SW 1271 (cell line): ENCODE measurements at places on chromosomes 4 and X.

- DNase-seq: no peak
Measured at GRCh38 chr4:40331101-40331745, 3.9 kb upstream of the CHRNA9 start.

- no peak for DNase-seq
Measured at GRCh38 chr4:37629713-37630112, 56.5 kb downstream of the RELL1 start.

GRCh38 chrX:27626066-27626465 lies 35.9 kb downstream of the DCAF8L2 start:
- DNase-seq: no peak

DNA sequence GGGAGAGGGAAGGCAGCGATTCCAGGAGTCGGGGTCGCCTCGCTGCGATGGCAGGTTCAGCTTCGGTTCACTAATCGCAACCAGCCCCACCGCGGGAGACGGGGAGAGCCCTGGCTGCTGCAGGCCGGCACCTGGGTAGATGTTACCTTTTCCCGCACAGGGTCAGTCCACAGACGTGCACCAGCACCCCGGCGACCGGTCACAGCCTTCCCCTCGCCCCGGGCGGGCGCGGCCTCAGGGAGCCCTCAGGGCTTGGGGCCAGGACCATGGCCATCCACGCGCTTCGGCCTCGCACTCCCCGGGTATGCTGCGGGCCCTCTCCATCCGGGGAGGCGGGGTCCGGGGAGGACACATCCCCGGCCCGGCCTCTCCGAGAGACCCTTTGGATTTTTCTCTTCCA lies 26.1 kb upstream of the EXOC1L start:
- DNase-seq: no peak

- no peak for DNase-seq
Measured at GRCh38 chrX:26562156-26562555, 346.2 kb downstream of the MAGEB5 start.

GRCh38 chr4:40769266-40769665 lies 19.5 kb downstream of the NSUN7 start:
- no peak for DNase-seq

GRCh38 chr4:153258750-153259149 lies 54.5 kb downstream of the TRIM2 start:
- DNase-seq: no peak

- DNase-seq: no peak
Measured at GRCh38 chr4:8790749-8791148, 80.9 kb downstream of the HMX1 start.

GRCh38 chrX:150032742-150033141 lies 94.5 kb upstream of the EOLA2 start:
- DNase-seq: peak; percentile 61

DNA sequence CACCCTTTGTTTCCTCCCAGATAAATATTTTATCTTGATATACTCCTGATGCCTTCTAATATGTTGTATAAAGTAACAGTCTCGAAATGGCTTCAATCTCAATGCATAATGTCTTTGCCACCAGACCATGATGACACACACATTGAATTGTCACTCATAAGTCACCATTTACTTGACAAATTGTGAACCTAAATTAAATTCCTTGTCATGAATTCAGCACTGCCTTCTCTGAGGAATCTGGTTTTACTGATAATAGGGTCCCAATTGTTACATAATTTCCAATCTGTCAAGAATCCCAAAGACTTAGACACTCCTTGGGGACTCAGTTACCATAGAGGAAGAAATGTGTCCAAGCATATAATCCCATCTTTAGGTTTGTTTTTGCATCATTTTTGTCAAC lies 82.3 kb downstream of the NWD2 start:
- DNase-seq: no peak

DNA sequence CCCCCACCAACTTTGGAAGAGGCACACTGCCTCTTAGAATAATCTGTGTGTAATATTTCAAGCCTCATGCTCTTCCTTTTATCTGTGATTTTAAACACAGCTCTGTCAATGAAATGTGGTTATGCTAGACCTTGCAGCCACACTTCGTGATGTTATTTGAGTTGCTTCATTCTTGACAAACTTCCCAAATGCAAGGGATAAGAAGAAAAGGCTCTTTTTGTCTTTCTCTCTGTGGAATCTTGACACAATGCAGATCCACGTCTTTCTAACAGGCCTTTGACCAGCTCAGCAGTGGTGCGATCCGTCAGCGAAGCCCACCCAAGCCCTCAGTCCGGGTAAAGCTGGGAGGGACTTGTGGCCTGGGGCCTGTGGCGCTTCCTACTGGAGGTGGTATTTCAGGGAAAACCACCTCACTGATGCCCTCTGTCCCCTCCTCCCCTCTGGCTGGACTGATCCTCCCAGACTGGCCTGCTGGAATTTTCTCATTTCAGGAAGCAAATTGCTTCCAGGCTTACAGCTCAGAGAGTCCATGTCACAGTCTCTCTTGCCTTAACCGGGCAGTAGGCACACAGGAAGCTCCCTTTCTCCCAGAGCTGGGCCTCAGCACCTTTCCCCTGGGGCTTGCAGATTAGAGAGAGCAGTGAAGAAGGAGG lies 19.5 kb upstream of the CCKAR start:
- no peak for DNase-seq

DNA sequence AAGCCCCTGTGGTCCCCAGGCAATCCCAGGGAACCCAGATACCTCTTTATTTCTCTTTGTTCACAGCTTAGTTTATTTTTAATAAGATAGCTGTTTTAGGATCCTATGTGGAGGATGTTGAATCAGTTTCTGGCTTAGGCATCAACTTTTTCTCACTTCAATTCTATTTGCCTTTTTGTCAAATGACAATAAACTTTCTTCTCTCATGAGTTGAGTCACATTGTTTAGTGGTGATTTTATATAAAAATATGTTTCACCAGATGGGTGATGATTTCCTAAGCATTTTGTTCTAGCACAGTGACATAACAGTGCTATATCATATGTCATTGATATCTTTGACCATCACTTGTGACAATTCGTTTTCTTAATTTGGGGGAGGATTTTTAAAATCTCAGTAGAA lies 198.1 kb upstream of the PUDP start:
- no peak for DNase-seq

DNA sequence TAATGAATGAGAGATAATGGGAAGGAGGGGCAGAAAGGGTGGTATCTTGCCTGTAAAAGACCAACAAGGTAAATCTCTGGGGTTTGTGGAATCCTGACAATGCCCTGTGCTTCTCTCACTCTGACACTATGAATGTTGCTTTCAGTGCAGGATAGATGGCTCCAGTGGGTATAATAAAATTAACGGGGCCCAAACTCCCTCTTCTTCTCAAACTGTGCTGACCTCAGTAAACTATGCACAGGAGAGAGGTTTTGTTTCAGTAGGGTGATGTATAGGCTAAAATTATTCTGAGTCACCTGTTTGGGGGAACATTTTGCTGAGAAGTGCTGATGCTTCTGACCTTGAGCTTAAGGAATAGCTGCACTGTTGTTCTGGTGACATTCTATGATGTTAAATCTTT lies 82.6 kb downstream of the TSPAN7 start:
- DNase-seq: no peak

- DNase-seq: no peak
Measured at GRCh38 chr4:77413766-77414165, 191.9 kb upstream of the CXCL13 start.

DNA sequence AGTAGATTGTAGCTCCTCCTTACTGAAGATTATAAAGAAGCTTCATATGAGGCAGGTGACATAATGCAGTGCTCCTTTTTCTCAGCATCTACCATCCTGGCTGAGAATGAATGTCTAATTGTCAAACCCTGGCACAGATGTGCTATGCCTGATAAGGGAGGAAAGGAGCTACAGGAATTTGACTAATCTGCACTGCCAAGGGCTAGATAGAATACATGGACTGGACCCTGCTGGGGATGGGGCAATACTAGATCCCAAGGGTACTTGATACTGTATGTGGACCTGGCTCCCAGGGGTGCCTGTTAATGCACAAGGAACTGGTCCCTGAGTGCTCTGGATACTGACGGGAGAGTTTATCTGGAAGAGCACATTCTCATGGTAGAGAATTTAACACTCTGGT lies 362.2 kb upstream of the EMCN start:
- DNase-seq: no peak

DNA sequence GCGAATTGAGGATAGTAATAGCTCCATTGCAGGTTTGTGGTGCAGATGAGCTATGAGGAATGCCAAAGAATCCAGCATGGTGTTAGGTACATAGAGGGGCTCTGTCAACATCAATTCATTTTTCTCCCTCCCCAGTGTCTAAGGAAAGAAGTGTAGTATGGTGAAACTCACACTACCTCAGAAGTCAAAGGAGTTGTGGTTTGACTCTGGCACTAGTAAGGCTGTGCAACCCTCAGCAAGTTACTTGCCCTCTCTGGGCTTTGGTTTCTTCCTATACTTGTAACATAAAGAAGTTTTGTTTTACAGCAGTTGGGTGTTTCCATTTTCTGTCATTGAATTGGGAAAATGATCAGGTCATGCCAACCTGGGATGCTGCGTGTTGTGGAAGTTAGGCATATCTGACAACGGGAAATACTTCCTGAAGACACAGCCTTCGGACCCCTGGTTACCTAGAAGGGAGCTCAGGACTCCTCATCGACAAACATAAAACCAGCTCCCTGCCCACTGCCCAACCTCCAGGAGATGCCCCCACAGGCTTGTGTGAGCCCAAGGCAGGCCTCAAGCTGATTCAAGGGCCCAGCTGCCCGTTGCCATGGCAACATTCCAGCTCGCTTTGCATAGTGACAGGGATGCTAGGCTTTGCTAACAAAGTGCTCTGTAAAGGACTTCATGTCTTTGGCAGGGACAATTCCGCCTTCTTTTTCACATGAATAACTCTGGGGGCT lies 71.4 kb downstream of the RTL5 start:
- no peak for DNase-seq

GRCh38 chr4:180617196-180617595 lies 1626.0 kb upstream of the TENM3 start:
- no peak for DNase-seq

GRCh38 chr4:169795585-169795984 lies 37.8 kb upstream of the HPF1 start:
- no peak for DNase-seq

GRCh38 chrX:140172401-140172800 lies 207.1 kb upstream of the CXorf66 start:
- DNase-seq: no peak

GRCh38 chr4:112214390-112215264 lies 17.0 kb upstream of the AP1AR start:
- peak; percentile 20 for DNase-seq

DNA sequence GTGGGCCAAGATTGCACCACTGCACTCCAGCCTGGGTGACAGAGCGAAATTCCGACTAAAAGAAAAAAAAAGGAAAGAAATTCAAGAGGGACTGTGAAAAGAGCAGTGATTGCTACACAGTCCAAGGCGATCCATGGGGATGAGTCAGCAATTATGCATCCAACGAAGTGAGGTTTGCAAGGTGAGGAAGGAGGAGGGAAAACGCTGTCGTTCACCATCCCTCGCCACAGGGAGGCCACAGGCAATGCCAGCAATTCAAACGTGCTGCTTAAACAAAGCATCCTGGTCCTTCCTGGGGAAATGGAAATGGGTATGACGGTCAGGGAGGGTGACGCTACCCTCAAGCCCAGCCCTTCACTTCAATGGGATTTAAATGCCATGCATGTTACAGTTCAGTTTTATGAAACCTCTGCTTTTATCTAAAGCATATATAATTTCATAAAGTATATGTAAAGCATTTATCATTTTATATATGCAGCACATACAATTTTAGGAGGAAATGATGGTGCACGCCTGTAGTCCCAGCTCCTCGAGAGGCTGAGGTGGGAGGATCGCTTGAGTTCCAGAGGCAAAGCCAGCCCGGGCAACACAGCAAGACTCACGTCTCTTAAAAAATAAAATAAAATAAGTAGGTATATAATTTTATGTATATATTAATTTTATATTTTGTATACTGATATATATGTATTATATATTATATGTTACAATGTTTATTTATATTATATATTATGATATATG lies 108.7 kb downstream of the DHRSX start:
- DNase-seq: no peak

DNA sequence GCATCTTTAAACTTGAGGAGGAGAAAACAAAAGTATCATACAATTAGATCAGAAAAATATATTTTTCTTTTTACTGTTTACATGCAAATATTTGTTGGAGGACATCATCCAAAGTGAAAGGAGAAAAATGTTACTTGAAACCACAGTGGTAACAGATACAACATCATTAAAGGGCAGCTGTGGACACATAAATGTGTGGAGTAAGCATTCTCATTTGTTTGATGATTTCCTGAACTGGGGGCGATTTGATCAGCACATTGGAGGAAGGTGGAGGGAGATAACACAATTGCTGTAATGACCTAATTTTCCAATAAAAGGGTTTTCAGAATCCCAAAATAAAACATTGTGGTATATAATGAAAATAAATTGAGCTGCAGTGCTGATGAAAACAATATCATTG lies 314.5 kb upstream of the HS3ST1 start:
- no peak for DNase-seq

- no peak for DNase-seq
Measured at GRCh38 chrX:153214934-153215333, 35.9 kb downstream of the MAGEA1 start.
